Stimulated activated CD4-positive, alpha-beta T cell treated with anti-CD3 and anti-CD28 coated beads, TNF-alpha, amount 100 ng/mL, for 1 hour (primary cell): ENCODE measurements at places on chromosomes 1 and 21.

- no peak for DNase-seq
Measured at GRCh38 chr1:43541721-43542401, 11.2 kb downstream of the PTPRF start.

DNA sequence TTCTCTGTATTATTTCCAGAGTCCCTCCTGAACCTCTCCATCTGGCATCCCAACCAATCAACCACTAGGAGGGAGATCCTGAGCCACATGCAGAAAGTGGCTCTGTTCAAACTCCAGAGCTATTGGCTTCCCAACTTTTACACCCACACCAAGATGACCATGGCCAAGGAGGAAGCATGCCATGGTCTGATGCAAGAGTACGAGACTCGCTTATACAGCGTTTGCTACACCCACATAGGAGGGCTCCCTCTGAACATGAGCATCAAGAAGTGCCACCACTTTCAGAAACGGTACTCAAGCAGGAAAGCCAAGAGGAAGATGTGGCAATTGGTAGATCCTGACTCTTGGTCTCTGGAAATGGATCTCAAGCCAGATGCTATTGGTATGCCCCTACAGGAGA is 23.6 kb downstream of the RGSL1 start:
- no peak for DNase-seq

DNA sequence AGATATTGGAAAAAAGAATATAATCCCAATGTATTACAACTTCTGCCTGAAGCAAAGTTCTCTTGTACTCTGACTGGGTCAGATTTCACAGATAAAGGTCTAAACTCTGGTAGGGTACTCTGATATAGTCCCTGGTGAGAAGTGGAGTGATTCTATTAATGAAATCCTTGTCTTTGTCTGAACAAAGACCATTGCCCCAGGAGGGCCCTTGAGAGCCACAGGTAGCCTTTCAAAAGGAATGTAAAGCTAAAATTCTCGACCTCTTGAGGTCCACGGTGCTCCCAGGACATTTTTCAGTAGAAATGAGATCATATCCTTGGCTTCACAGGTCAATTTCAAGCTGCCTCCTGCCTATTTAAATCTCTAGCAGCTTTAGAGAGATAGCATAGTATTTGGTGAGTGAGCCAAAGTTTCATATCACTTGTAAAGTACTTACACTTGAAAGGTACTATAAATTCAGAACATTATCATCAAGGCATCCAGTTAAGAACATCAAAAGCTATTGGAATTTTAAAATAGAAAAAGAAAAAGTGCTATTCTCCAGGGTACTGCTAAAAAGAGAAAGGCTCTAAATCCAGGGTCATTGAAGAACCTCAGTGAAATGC is 10.1 kb downstream of the TNNI3K start:
- DNase-seq: no peak

DNA sequence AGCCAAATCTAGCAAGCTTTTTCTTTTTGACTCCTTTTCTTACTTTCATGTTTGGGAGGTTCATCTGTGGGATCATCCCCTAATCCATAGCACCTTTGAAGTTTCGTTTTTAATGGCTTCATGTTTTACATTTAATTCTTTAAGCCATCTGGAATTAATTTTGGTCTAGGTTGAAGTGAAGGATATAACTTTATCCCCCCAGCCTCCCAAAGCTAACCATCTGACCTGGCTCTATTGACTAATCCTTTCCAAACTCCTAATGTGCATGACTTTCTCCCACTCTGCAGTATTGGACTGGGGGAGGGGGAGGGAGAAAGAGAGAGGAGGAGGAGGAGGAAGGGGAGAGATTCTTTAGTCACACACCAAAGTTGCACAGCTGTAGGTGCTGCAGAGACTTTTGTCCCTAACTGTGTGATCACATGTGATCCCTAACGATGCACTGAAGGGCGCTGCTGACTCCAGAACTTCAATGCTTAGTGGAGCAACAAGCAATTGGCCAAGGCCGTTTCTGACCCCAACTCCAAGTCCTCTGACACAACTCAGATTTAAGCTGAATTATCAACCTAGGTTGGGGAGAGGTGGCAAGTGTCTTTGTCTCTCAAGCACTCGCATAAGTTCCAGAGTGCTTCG is 191.6 kb downstream of the HUNK start:
- DNase-seq: no peak

GRCh38 chr1:34924759-34925555 is 4.5 kb downstream of the DLGAP3 start:
- DNase-seq: no peak

- DNase-seq: no peak
Measured at GRCh38 chr1:77394166-77394565, 112.3 kb downstream of the AK5 start.

GRCh38 chr1:99106274-99106673 is 101.6 kb upstream of the PLPPR5 start:
- no peak for DNase-seq

DNA sequence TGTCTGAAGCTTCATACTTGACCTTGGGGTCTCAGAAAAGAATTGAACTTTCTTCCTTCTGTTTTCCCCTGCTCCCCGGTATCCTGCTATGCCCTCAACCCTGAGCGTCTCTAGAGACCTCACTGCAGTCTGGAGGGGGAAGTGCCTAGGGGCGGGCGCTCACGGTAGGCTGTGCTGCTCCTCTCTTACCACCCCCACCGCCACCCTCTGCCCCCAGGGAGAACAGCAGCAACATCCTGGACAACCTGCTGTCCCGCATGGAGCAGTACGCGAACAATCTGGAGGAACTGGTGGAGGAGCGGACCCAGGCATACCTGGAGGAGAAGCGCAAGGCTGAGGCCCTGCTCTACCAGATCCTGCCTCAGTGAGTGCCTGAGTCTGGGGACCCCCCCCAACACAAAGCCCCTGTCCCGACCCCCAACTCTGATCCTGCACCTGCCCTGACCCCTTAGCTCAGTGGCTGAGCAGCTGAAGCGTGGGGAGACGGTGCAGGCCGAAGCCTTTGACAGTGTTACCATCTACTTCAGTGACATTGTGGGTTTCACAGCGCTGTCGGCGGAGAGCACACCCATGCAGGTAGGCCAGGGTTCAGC is 10.3 kb downstream of the NPR1 start:
- no peak for DNase-seq

DNA sequence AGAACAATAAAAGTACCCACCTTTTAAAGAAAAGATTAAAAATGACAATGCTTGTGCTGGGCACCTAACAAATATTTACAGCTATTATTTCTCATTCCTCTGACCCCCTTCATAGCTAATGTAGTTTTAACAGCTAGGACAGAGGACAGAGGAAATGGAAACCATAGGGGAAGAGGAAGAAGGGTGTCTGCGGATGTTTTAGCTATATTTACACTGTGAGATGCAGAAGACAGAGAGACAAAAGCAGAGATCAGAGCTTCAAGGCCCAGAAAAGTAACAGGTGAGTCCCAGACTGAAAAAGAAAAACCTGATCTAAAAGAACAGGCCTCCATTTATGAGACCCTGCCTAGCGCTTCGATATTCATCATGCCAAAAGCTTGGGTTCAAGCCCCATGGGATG is 72.0 kb downstream of the ZNF281 start:
- DNase-seq: no peak

GRCh38 chr1:53460666-53461322 is 1.6 kb downstream of the DMRTB1 start:
- DNase-seq: no peak

DNA sequence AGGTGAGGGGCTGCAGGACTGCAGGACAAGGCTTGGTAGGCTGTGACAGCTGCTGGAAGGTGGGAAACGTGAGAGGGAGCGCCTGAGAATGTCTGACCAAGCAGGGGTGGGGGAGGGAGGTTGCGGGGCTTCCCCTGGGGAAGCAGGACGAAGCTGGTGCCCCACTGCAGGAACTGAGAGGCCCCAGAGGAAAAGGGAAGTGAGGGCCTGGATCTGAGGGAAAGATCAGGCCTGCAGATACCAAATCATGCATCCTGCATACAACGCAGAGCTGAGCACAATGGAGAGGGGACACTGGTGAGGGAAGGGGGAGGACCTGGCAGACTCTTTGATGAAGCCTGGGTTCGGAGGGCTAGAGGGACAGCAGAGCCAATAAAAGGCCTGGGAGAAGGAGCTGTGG is 65.7 kb upstream of the BACE2 start:
- DNase-seq: no peak

DNA sequence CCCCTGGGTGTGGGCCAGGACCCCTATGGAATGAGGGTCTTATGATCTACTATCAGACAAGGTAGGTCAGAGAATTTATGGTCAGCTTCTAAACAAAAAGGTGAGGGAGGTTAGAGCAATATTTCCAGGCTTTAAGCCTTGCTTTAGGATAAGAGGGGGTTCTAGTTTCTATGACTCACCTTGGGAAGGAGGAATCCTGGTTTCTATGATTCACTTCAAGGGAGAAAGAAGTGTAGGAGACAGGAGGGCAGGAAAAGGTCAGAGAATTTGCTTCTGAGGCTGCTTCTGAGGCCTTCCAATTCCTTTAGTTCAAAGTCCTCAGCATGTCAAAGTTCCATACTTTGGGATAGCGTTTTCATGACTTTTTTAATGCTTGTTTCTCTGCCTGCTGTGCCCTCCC is 35.2 kb downstream of the RGL1 start:
- DNase-seq: no peak
